Activated CD4-positive, alpha-beta memory T cell treated with anti-CD3 and anti-CD28 coated beads, Interleukin-2, amount 10 ng/mL, durations not matched to agents 7 days and 5 days (primary cell): ENCODE measurements at places on chromosomes 3 and 15. TPM values are rescaled to one million over a fixed set of nuclear protein-coding genes. Genes with fewer than 3 reads are reported as not detected.

DNA sequence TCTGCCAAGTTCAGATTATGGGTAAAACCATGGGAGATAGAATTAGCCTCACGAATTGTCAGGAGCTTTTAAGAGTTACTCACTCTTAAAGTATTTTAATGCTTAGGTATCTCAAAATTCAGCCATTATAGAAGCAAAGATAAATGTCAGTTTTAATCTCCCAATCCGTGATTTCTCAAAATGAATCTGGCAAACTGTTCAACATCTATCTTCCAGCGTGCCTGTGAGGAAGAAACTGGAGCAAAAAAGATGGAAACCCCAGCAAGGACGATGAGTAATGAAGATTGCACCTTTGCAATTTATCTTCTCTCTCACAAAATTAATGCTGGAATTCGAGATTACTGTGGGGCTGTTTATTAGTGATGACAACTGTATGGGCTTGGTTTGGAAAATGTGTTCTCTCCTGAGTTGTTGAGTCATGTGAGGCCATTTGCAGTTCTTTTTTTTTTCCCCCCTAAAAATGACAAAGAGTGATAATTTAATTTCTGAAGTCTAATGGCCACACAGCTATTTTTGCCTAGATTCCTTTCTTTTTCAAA, 70.5 kb downstream of the PYDC2 start:
- H3K4me3 ChIP-seq, result no peak overlapping the region
- no peaks in the 10 kb centered on the region for H3K36me3 ChIP-seq
- DNase-seq, result no peak

GRCh38 chr15:81471151-81471550, 97.1 kb upstream of the TMC3 start:
- H3K36me3 ChIP-seq, result no peaks in the 10 kb centered on the region
- no peaks in the 10 kb centered on the region for H3K4me1 ChIP-seq
- peaks cover 17% of the 10 kb centered on the region for H3K27me3 ChIP-seq
- DNase-seq, result no peak
- H3K4me3 ChIP-seq, result no peak overlapping the region

- H3K36me3 ChIP-seq, result no peaks in the 10 kb centered on the region
- no peak overlapping the region for H3K4me3 ChIP-seq
- H3K4me1 ChIP-seq, result no peaks in the 10 kb centered on the region
- H3K27ac ChIP-seq, result no peak overlapping the region
Measured at GRCh38 chr3:67875858-67876257, 221.4 kb upstream of the SUCLG2 start.

DNA sequence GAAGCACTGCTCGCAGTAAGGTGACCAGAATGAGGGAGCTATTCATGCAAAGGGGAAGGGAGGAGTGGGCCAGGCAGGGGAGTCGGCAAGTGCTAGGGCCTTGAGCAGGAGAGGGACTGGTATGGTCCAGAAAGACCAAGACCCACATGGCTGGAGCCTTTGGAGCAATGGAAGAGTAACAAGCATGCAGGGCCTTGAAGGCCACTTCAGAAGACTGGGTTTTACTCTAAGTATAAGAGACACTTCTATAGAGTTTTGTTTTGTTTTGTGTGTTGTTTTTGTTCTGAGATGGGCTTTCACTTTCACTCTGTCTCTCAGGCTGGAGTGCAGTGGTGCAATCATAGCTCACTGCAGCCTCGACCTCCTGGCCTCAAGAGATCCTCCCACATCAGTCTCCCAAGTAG, 42.0 kb downstream of the BFSP2 start:
- H3K36me3 ChIP-seq, result peaks cover 8% of the 10 kb centered on the region
- H3K27me3 ChIP-seq, result no peaks in the 10 kb centered on the region
- peak overlapping the region; percentile 88 for H3K27ac ChIP-seq
- H3K4me3 ChIP-seq, result peak overlapping the region; percentile 66
- H3K4me1 ChIP-seq, result peaks cover 36% of the 10 kb centered on the region
- peak; percentile 38 for DNase-seq

DNA sequence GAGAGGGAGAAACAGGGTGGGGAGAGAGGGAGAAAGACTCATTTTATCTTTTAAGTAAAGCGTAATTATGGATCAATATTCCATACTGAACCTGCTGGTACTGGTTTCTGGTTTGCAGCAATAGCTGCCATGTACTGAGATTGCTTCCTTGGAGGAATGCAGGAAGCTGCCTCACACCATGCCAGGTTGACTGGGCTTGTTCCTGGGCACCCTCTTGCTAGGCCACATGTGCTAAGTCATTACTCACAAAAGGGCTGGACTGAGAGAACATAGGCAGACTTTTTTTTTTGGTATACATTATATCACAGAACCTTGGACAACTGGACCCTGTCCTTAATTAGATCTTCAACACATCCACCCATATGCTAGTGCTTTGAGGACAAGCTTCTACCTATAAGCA, 193.4 kb downstream of the ZNF621 start:
- no peak for DNase-seq
- H3K36me3 ChIP-seq, result no peaks in the 10 kb centered on the region
- H3K4me1 ChIP-seq, result peaks cover 2% of the 10 kb centered on the region
- peaks cover 20% of the 10 kb centered on the region for H3K27me3 ChIP-seq
- no peak overlapping the region for H3K27ac ChIP-seq
- no peak overlapping the region for H3K4me3 ChIP-seq

- H3K27me3 ChIP-seq, result peaks cover 2% of the 10 kb centered on the region
- no peak overlapping the region for H3K4me3 ChIP-seq
- H3K27ac ChIP-seq, result no peak overlapping the region
- DNase-seq, result no peak
- no peaks in the 10 kb centered on the region for H3K4me1 ChIP-seq
Measured at GRCh38 chr15:33243393-33243792, 48.9 kb upstream of the FMN1 start.

GRCh38 chr15:68584756-68585573, 6.2 kb downstream of the CORO2B start:
- H3K27me3 ChIP-seq, result peaks cover 14% of the 10 kb centered on the region
- H3K27ac ChIP-seq, result no peak overlapping the region
- no peaks in the 10 kb centered on the region for H3K36me3 ChIP-seq

DNA sequence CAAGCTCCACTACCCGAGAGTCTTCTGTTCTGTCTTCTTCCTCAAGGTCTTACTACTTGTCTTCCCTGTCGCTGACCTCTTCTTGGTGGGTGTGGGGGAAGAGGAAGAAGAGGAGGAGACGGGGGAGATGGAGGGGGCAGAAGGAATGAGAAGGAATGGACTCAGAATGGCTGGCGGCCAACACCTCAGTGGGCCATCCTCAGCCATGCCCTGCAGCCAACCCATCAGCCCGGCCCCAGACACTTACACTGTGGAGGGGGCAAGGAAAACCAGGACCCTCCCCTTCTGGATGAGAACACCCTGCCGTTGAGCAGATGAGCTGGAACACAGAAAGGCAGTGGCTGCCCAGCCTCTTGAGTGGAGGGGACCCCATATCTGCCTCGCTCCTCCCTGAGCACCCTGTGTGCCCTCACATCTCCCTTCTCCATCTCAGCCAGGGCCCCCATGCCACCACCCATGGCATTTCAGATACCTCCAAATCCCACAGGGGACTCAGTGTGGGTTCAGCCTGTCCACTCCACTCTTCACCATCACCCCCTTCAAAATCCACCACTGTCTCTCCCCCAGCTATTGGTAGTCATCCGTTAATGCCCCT, 45.5 kb upstream of the PRR23E start:
- H3K4me1 ChIP-seq, result no peaks in the 10 kb centered on the region
- no peak for DNase-seq
- H3K27me3 ChIP-seq, result no peaks in the 10 kb centered on the region
- H3K4me3 ChIP-seq, result no peak overlapping the region
- H3K36me3 ChIP-seq, result no peaks in the 10 kb centered on the region
- H3K27ac ChIP-seq, result no peak overlapping the region

GRCh38 chr3:21520106-21520963, 230.7 kb downstream of the ZNF385D start:
- no peaks in the 10 kb centered on the region for H3K4me1 ChIP-seq
- no peaks in the 10 kb centered on the region for H3K36me3 ChIP-seq
- DNase-seq, result no peak
- H3K27me3 ChIP-seq, result no peaks in the 10 kb centered on the region
- no peak overlapping the region for H3K27ac ChIP-seq
- H3K4me3 ChIP-seq, result no peak overlapping the region

DNA sequence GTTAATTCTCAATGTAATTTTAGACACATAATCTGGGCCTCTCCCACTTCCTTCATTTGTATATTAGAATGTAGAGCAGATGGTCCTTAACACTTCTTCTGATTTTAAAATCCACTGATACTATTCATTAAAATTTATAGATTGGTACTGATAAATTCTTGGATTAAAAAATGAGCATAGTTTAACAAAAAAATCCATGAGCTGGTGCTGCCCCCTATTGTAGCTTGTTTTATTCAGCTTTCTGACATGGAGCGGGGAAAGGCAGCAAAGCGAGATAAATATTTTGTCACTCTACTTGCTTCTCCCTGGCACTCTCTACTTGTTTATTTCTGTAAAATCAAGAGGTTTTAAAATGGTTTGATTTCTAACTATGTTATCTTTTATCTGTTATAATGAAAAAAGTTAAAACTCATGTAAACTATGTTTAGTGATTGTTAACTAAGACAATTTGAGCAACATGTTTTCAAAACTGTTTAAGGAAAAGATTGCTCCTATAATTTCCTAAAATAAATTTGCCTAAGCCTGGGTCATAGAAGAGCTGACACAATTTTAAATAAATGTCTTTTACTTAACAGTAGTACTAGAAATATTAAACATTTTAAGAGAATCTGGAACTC, 26.5 kb upstream of the PLOD2 start:
- H3K27ac ChIP-seq, result no peak overlapping the region
- peaks cover 1% of the 10 kb centered on the region for H3K27me3 ChIP-seq
- no peaks in the 10 kb centered on the region for H3K4me1 ChIP-seq
- DNase-seq, result no peak

DNA sequence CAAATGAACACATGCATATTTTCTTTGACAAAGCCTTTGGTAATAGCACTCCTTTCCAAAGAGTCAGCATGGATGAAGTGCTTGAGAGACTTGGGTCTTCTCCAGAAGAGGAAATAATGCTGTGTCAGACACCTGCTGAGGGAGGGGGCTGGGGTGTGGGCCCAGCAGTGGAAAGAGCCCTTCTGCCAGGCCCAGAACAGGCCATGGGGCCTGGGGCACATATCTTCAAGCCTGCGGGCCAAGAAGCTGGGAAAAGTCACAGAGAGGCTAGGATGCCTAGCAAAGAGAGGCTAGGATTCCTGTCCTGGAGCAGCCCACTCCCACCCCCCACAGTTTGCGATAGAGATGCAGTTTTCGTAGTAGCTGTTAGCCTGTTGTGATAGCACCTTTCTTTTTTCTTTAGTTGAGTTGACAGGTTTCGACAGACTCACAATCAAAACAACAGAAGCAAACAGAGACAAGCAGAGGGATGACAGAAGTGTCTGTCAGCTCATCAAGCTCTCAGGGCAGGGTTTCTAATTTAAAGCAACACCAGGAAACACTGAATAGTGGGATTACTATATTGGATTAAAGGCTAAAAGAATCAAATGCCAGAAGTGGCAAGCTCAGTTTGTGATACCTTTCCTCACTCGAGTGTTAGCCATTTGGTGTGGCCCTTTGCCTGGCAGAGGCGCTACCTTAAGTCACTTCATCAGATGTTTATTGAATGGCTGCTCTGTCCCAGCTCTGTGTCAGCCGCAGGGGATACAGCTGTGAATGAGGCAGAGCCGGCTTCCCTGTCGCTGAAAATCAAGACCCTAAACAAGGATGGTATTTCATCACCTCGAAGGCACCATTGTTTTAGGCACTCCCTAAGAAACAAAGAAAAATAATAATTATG, 19.0 kb downstream of the CMTM7 start:
- H3K27me3 ChIP-seq, result no peaks in the 10 kb centered on the region
- no peak for DNase-seq
- H3K4me1 ChIP-seq, result peaks cover 39% of the 10 kb centered on the region
- no peak overlapping the region for H3K27ac ChIP-seq
- H3K4me3 ChIP-seq, result no peak overlapping the region

DNA sequence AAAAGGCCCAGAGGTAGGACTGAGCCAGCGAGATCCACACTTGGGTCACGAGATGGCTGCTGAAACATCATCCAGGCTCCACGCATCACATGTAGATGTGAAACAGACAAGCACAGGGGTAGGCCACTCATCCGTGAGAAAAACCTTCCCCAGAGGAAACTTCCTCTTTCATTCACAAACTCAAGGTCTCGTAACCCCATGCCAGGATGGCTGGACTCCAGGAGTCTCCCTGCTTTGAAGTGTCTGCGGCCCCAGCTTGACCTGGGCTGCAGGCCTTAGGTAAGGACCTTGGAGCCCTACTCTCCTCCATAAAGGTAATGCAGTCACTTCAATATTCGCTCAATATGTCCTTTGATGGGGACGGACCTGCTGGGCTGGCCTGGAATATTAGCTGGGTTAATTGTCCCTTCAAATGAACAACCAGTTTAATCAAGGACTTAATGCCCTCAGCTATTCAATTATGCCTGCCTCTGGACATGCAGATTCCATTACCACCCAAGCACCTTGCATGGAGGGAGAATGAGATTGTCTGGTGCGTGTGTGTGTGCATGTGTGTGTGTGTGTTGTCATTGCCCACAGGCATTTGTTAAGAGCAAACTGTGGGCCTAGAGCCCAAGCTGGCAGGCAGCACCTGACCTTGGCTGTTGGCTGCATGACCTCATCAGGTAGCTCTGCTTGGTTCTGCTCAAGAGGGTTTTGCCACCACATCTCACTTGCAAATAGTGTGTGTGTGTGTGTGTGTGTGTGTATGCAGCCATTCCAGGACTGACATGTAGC, 186.9 kb upstream of the TLE3 start:
- no peak overlapping the region for H3K4me3 ChIP-seq
- DNase-seq, result no peak
- H3K27ac ChIP-seq, result no peak overlapping the region
- H3K27me3 ChIP-seq, result peaks cover 5% of the 10 kb centered on the region
- H3K4me1 ChIP-seq, result peaks cover 16% of the 10 kb centered on the region

GRCh38 chr3:162117961-162118360, 621.4 kb downstream of the OTOL1 start:
- no peak for DNase-seq
- no peaks in the 10 kb centered on the region for H3K27me3 ChIP-seq
- H3K27ac ChIP-seq, result no peak overlapping the region
- H3K4me3 ChIP-seq, result no peak overlapping the region

DNA sequence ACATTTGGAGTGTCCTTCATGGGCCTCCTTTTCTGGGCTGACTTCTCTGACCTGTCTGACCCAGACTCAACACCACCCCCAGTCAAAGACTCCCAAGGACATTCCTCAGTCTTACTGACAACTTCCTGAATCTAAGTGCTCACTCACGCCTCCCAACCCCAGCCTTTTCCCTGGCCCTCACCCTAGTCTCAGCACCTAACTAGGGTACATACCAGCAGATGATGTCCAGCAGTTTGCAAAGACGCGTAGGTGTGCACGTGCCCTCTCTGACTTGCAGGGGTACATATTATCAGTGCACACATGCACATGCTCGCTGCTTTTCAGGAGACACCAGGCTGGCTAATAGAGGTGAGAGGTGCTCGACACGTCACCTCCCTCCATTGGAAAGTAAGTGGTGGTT, 38.7 kb upstream of the SLCO2A1 start:
- H3K4me3 ChIP-seq, result no peak overlapping the region
- DNase-seq, result no peak
- H3K4me1 ChIP-seq, result no peaks in the 10 kb centered on the region

GRCh38 chr3:152416808-152417580, 148.3 kb downstream of the MBNL1 start:
- H3K4me1 ChIP-seq, result peaks cover 40% of the 10 kb centered on the region
- H3K27me3 ChIP-seq, result no peaks in the 10 kb centered on the region
- DNase-seq, result no peak
- no peak overlapping the region for H3K4me3 ChIP-seq
- H3K27ac ChIP-seq, result no peak overlapping the region
- H3K36me3 ChIP-seq, result peaks cover 80% of the 10 kb centered on the region

The CCRL2 gene
- total RNA-seq, result 6.2 TPM

The HDGFL3 gene
- 20.5 TPM for total RNA-seq

The CELF6 gene
- total RNA-seq, result 0.18 TPM

The LRTM1 gene
- not detected for total RNA-seq

The PRR20G gene
- not detected for total RNA-seq

The TTLL3 gene
- 59.0 TPM for total RNA-seq

The C3orf85 gene
- total RNA-seq, result not detected

The CMC1 gene
- 21.0 TPM for total RNA-seq
